ENCODE measurements at places on chromosomes 4 and X. TPM values are rescaled to one million over a fixed set of nuclear protein-coding genes. Genes with fewer than 3 reads are reported as not detected.
A peak's percentile ranks its signal among the peaks of the same experiment; 100 is the strongest.

MTCP1 gene
- 17.7 TPM for total RNA-seq

PRR32 gene
- total RNA-seq, result not detected

C1QTNF7 gene
- total RNA-seq, result 4.3 TPM

MCF2 gene
- total RNA-seq, result 0.68 TPM

PCDH18 gene
- 13.7 TPM for total RNA-seq

TENM3 gene
- 0.96 TPM for total RNA-seq

PHF8 gene
- 52.4 TPM for total RNA-seq

GRCh38 chr4:168857546-168858314 is 152.3 kb downstream of the CBR4 start:
- DNase-seq, result no peak

GRCh38 chrX:63746278-63746677 is 38.7 kb downstream of the ARHGEF9 start:
- DNase-seq, result no peak

DNA sequence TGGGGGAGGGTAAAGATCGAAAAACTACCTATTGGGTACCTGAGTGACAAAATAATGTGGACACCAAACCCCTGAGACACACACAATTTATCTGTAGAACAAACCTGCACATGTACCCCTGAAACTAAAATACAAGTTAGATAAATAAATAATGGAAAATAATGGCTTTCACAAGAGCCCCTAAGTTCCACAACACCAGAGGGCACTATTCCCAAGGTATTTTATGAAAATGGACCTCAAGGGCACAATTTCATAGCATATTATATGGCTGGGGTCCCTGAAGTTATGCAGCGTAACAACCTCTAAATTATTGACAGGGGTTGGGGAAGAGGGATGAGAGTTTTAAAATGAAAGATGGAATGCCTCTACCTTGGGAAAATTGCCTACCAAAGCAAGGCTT is 81.3 kb upstream of the TMEM33 start:
- DNase-seq, result no peak

GRCh38 chr4:103497692-103498091 is 222.1 kb downstream of the TACR3 start:
- DNase-seq, result no peak

- DNase-seq, result no peak
Observed at GRCh38 chr4:79798047-79798446, 275.0 kb downstream of the ANTXR2 start.

DNA sequence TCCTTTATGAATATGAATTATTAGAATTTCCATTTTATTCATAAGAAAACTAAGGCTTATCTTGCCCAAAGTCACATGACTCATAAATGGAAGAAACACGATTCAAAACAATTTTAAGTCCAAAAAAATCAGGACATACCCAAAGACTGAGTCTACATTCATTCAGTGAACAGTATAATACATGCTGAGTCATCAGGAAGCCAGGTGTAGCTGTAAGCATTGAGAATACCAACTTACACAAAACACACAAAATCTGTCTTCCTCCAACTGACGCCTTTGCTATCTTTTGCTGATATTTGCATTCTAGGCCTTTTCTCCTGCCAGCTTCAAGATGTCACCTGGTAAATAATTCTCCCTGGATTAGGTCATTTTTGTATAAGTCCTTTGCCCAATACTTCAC is 520.1 kb upstream of the GALNT7 start:
- no peak for DNase-seq

- no peak for DNase-seq
Observed at GRCh38 chr4:184641022-184641421, 8.2 kb downstream of the CASP3 start.

- no peak for DNase-seq
Observed at GRCh38 chrX:23832721-23833120, 49.7 kb downstream of the SAT1 start.

DNA sequence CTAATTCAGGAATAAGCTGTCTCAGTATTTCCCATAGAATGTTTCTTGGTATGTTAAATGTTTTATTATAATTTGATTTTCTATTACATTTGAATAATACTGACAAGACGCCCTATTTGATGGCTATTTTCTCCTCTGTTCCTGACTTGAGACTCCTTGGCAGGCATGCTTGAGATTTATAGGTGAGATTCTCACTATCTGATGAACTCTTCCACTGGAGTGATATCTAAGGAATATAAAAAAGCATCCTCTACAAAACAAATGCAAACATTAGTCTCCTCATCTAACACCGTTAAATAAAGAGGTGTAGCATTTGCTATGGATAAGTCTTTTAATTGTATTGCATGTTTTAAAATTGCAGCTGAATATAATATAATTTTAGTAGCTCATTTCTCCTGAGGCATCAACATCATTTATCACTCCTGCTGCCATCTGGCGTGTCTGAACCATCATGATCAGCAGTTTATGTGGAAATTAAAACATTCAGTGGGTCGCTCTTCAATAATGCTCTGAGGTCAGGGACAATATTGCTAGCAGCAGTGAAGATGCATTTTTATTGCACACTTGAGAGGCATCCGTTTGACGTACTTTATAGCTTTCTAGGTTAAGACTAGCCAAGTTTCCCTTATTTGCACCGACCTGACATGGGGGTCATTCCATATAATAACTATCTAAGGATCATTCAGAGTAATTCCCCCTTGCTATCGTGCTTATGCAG is 210.4 kb upstream of the GALNTL6 start:
- no peak for DNase-seq

GRCh38 chrX:153474266-153474665 is 3.9 kb upstream of the HAUS7 start:
- DNase-seq, result no peak

GRCh38 chrX:153681175-153681574 is 6.6 kb upstream of the SLC6A8 start:
- DNase-seq, result peak; percentile 36

DNA sequence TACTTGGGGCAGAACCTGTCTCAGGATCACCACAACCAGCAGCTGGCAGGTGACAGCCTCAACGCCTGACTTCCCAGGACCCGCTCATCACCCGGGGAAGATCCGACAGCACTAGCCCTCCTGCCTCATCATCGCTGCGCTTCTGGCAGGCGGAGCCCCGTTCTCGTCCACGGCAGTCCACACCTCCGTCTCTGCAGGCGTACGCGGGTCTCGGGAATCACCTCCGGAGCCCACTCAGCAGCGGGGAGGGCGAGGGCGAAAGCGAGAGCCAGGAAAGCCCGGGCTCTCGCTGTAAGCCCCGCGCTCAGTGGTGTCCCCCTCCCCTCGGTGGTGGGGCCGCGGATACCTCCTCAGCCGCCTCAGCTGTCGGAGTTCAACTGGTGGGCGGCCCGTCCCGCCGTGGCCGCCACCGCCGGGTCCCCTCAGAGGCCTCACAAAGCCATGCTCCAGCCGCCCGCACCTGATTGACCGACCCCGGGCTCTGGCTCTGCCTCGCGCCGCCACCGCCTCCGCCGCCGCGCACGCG is 518 bp upstream of the CNKSR2 start:
- no peak for DNase-seq

DNA sequence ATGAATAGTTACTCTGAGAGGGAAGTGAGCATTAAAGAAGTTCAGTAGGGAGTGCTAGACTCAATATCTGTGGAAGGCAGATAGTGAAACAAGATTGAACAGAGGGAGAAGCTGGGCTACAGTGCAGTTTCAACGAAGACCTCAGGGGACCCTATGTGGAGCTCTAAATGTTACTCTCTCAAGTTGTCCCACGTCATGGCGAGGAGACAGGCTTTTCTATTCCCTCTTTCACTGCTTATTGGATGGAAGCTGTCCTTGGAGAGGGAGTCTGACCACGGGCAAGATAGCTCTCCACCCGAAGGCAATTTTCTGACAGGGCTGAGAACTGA is 42.3 kb upstream of the CCSER1 start:
- DNase-seq, result no peak

- no peak for DNase-seq
Observed at GRCh38 chrX:153623310-153624029, 23.5 kb upstream of the DUSP9 start.

Measured in ureter (tissue), 1 donor.